Muscle of back (tissue), 13 donors: ENCODE measurements at places on chromosomes 3 and 15.
A peak's percentile ranks its signal among the peaks of the same experiment; 100 is the strongest.

DNA sequence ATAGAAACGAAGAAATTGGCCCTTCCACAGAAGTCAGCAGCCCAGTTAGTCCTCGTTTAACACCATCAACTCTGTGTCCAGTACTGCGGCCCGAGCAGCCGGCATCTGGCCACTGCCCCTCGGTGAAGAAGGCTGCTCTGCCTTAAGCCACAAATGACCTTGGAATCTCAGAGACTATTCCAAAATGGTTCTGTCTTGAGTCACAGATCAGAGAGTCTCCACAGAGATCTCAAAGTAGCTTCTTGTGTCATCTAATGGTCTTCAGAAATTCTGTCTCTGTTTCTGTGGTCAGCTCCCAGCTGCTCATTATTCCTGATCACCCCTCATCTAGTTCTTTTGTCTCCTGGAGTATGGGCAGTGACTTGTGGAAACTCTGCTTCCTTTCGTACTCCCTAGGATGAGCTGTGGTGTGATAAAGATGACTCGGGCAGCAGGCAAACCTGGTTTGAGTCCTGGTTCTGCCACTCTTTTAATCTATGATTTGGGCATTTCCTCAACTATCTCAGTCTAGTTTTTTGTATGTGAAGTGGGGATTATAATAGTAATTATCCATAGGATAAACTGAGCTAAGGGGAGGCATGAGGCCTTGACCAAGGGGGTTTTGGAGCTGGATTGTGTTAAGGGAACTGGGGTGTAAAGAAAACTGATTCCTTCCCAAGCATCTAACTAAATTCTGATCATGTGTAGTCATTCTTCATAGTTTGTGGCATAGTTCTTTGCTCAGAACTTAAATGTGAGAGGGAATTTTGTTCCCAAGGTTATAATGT is 22.6 kb downstream of the CRTC3 start:
- peak; percentile 42 for DNase-seq

GRCh38 chr3:7382293-7383010 is 521.5 kb downstream of the GRM7 start:
- DNase-seq = peak; percentile 0

DNA sequence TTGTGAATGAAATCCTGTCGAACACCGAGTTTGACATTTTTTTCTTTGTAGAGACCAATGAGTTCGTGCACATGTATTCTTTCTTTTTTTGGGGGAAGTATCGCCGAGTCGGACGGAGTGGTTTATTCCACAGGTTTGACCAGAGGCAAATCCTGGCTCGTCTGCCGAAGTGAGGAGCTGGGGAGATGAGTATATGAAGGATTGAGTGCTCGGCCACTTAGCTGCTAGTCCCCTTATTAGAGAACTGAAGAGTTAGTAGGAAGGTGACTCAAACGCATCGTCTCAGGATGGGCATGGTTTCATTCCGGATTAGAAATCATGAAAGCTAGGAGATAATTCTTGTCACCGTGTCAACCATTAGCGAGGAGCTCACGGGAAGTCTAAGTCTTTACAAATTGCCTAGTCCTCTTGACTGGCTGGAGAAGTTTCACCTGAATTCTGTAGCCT is 154.7 kb upstream of the GOLIM4 start:
- peak; percentile 44 for DNase-seq

- no peak for DNase-seq
Measured at GRCh38 chr3:46867550-46867898, 4.3 kb upstream of the MYL3 start.

- no peak for DNase-seq
Measured at GRCh38 chr3:86410587-86410986, 580.4 kb downstream of the VGLL3 start.

GRCh38 chr15:92930054-92930621 is 30.0 kb downstream of the CHD2 start:
- no peak for DNase-seq

DNA sequence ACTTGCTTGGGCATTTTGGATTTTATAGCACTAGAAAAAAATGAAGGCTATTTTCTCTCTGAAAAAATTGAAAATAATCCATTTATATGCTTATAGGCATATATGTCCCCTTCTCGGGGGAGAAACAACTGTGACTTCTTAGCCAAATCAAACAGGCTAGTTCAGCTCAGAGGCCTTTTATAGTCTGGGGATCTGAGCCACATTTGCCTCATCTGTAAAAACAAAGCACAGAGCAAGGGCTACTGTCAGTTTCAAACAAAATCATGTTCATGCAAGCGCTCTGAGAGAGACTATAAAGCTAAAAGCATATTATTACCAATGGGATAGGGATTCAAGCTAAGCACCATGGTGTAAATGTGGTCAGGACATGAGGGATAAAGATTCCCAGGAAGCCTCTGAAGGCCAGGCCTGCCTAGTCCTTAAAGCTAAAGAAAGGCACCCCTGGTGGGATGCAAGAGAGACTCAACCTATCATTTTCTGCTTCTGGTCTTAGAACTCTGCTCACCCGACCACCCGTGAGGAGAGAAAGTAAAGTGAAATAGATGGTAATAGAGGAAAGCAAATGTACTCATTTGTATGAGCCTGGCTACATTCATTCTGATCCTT is 51.0 kb upstream of the IL12A start:
- DNase-seq = no peak

DNA sequence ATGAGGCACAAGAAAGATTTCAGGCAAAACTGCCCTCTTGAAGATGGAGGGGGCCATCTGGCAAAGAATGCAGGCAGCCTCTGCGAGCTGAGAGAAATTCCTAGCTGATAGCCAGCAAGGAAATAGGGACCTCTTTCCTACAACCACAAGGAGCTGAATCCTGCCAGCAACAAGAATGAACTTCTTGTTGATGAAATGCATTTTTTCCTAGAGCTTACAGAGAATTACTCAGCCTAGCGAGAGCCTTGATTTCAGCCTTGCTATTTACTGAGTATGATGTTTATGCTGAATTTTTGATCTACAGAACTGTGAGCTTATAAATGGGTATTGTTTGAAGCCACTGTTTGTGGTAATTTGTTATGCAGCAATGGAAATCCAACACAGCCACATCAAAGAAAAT is 148.5 kb upstream of the NAALADL2 start:
- DNase-seq = no peak

GRCh38 chr3:166570102-166570501 is 732.9 kb upstream of the BCHE start:
- no peak for DNase-seq

DNA sequence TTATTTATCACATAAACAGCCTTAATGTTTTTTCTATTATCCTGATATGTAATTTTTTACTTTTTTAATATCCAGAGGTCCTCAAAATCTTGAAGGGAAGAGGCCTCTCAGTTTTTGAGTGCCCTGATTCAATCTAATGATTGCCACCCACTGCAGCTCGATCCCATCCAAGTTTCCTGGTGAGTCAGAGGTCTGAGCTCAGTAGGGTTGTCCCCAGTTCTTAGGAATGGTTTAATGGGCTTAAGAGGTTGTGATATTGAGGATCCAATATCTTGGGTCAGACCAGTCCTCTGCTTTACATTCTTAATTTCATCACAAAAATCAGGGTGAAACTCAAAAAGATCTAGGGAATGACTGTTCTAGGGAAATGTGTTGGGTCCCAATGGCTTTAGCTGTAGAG is 238.5 kb downstream of the NSUN3 start:
- no peak for DNase-seq

DNA sequence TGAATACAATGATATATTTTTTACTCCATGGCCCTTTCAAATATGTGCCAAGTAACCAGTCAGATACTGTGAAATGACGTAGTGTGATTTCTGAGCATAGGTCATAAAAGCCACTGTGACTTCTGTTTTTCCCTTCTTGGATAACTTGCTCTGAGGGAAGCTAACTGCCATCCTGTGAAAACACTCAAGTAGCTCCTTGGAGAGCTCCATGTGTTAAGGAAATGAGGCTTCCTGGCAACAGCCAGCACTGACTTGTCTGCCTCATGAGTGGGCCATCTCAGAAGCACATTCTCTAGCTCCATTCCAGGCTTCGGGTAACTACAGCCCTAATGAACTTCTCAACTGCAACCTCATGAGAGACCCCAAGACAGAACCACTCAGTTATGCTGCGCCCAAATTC is 9.5 kb upstream of the CCDC80 start:
- no peak for DNase-seq

DNA sequence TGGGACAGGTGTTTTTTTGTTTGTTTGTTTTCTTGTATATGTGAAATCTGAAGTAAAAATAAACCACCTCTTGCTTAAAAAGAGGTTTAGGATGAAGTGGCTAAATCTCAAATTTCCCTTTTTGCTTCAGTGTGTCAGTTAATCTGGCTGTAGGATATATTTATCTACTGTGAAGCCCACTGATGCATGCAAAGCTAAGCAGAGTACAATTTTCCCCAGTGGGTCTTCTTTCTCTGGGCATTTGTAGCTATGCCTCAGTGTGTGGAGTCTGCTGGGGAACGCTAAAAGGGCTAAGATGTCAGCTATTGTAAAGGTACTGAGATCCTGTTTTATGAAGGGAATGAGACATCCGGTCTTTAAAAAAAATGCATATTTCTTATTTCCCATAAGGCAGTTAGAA is 190.6 kb downstream of the TCF12 start:
- DNase-seq = no peak

- DNase-seq = no peak
Measured at GRCh38 chr3:106381939-106382335, 513.1 kb upstream of the CBLB start.

- no peak for DNase-seq
Measured at GRCh38 chr3:172202797-172203196, 163.4 kb downstream of the FNDC3B start.

GRCh38 chr15:65451989-65452388 is 29.2 kb upstream of the IGDCC4 start:
- no peak for DNase-seq

GRCh38 chr3:83873550-83873949 is 1085.2 kb upstream of the CADM2 start:
- no peak for DNase-seq

DNA sequence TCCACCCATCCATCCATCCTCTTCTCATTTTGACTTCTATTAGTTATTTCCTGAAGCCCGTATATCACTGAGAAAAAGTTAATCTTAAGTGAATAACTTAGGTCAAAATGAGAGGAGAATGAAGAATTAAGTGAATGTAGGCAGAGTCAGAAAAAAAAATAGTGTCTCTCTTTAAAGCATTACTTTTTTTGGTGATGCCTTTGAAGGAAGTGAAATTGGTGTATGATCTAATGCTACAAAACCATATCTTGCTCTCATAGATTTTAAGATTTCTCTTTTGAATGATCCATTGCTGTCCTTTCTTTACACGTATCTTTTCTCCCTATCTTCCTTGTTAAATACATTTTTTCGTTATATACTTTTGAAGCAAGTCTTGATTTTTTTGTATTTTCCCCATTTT is 23.4 kb downstream of the FNDC3B start:
- no peak for DNase-seq

GRCh38 chr3:133380481-133381225 is 19.2 kb upstream of the BFSP2 start:
- no peak for DNase-seq

- peak; percentile 89 for DNase-seq
Measured at GRCh38 chr3:100254168-100254777, 6.5 kb upstream of the TBC1D23 start.

- peak; percentile 67 for DNase-seq
Measured at GRCh38 chr3:113035387-113035982, 44.7 kb downstream of the GTPBP8 start.

DNA sequence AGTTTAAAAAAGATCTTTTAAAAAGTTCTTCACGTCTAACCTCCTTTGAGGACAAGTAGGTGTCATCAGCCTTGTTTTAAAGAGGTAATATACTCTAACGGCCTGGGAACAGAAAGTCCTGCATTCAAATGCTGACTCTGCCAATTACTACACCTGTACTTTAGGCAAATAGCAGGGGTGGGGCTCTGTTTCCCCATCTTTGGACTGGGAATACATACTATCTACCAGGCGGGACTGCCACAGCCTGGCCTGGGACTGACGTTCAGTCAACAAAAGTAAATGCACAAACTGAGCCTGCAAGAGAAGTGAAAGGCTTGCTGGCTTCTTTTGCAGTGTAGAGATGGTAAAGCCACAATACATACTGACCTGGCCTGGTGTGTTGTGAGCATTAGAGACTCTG is 107.6 kb upstream of the SPATA12 start:
- no peak for DNase-seq

DNA sequence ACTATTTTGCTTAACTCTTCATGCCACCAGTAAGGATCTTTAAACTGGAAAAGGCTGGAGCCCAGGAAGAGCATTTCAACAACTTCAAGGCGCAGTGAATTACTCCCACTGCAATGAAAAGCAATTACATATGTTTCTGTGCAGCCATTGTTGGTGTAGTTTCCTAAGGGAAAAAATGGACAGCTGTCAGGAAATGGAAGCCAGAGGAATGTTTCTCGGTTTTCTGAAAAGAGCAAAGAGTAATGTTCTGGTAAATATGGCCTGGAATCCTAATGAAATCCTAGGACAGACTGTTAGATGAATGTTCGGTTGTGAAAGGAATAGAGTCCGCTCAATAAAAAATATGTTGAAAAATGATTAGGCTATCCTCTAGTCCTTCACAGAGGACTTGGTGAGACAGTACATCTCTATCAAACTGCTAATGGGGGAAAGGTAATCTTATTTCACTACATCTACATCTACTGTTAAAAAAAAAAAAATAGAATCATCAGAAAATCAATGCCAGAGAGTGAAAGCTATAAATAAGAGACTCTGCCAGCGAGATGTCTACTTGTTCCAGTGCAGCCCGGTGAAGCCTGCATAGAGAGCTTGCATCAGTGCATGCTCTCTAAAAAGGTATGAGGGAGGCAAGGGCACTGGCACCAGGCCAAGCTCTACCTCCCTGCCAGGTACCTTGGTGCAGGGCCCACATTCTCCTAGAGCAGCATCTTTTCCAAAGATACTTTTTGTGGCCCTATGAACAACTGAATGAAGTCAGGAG is 68.2 kb upstream of the TJP1 start:
- peak; percentile 65 for DNase-seq

DNA sequence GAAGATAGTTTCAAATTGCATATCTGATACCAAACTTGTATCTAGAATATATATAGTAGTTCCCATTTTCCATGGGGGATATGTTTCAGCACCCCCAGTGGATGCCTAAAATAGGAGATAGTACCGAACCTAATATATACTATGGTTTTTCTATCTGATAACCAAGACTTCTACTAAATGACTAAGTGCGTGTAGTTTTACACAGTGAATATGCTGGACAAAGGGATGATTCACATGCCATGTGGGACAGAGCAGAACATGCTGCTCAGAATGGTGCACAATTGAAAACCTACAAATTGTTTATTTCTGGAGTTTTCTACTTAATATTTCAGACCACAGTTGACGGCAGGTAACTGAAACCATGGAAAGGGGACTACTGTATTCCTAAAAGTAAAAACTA is 73.4 kb upstream of the TP63 start:
- DNase-seq = no peak

DNA sequence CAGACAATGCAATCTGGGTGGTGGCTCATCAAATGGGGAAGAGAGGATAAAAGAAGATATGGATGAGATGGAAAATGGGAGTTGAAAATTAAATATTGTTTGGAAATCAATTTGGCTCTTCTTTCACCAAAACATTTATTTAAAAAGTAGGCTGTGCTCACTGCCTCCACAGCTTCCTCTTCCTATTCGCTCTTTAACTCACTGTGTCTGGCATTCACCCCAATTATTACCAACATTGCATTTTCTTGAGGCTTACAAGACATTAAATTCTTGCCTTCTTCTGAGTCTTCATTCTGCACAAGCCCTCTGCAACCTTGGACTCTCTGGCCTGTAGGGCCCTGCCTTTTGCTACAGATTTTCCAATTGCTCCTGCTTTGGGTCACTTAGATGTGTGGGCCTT is 52.9 kb upstream of the TSPAN3 start:
- DNase-seq = no peak
